ENCODE measurements at places on chromosomes 7 and 10. TPM values are rescaled to one million over a fixed set of nuclear protein-coding genes. Genes with fewer than 3 reads are reported as not detected.

DNA sequence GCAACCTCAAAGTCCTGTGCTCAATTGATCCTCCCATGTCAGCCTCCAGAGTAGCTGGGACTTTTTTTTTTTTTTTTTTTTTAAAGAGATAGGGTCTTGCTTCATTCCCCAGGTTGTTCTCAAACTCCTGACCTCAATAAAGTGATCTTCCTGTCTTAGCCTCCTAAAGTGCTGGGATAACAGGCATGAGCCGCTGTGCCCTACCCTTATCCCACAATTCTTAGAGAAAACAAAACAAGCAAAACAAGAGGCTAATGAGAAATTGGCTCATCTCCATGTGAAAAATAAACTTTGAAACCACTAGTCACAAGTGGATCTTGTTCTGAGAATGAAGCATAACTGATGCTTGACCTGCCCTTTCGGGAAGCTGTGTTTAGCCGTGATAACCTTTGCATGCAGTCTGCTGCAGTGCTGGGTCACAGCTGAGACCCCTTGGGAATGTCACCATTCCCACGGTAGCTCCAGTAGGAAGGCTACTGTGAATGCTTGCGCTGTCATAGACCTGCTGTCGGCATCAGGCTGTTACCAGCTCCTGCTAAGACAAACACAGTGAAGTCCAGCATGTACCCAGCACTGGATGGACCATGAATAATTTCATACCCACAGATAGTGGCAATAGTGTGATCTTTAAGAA lies 290.7 kb upstream of the KIAA1217 start:
- H3K27ac ChIP-seq, result no peak overlapping the region
- no peak overlapping the region for H3K4me3 ChIP-seq
- H3K4me1 ChIP-seq, result peaks cover 11% of the 10 kb centered on the region
- H3K27me3 ChIP-seq, result no peaks in the 10 kb centered on the region
- H3K36me3 ChIP-seq, result no peaks in the 10 kb centered on the region

DNA sequence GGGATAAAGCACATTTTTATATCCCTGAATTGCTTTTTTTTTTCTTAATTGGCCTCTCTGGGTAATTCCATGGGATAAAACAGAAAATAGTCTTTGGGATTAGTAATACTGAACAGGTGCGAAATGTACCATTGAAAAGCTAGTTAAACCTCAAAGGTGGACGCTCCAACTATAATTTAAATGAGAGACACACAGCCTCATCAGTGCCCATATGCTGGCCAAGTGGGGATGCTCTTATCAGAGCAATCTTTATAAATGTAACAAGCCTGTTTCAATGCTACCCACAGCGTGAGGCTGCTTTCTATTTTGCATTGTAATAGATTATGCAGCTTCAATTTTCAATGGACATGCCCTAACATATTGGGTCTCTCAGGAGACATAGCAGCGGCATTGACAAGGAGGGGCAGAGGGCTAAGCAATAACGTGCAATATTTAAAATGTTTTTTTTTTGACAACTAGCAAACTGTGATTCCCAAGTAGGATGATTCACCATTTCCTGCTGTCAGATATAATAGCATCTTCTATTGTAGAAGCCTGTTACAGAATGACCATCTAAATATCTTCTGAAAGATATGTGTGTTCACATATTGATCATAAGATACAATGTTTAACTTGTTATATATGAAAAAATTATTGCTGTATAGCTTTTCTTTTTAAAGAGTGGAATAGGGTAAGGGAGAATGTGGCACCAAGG lies 91.3 kb upstream of the BET1 start:
- no peak for DNase-seq
- no peaks in the 10 kb centered on the region for H3K4me1 ChIP-seq
- H3K27ac ChIP-seq, result no peak overlapping the region
- H3K27me3 ChIP-seq, result no peaks in the 10 kb centered on the region
- no peak overlapping the region for H3K4me3 ChIP-seq
- H3K36me3 ChIP-seq, result no peaks in the 10 kb centered on the region

PTPRZ1 gene
- 3.6 TPM for total RNA-seq

CRHR2 gene
- not detected for total RNA-seq
